ENCODE measurements at places on chromosomes 16 and 17. TPM values are rescaled to one million over a fixed set of nuclear protein-coding genes. Genes with fewer than 3 reads are reported as not detected.

The CDRT15 gene
- not detected for total RNA-seq

- no peak for DNase-seq
These were observed 50.4 kb downstream of the OR1D5 start for GRCh38 chr17:3012926-3013581.

GRCh38 chr17:6496116-6496481, 51.8 kb downstream of the PIMREG start:
- no peak for DNase-seq

DNA sequence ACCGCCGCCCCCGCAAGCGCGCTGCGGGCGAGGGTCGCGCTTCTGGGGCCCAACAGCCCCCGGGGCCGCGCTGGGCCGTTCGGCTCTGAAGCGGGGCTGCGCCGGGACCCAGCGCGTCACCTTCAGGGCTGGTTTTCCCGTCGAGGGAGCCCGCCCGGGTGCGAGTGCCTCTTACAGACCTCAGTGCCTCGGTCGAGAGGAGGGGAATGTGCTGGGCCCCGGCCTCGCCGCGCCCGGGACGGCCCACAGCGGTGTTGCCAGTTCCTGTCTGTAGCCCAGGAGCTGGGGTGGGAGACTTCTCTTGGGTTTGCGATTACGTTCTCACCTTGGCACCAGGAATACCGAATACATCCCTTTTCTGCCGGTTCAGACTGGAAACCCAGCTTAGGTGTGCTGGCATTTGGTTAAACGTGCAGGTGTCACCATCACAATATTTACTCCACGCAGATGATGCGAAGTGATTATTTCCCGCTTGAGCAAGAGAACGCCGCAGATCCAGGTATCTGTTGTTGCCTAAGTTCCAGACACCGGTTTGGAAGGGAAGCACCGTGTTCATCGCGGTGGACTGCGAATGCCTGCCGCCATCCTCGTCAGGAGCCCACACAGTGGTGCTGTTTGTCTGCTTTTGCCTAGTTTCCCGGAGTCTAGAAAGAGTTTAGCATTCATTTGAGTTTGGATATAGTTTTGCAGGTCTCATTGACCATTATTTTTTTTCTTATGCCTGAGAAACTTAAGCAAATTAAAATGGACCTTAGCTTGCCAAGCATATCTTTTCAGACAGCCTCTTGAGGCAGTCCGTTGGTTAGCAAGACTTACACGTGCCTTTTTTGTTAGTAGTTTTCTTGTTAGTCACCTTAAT, 914 bp downstream of the MAP1LC3B start:
- no peak for DNase-seq

GRCh38 chr17:41837761-41838538, at the start of gene KLHL10:
TSS of gene KLHL10 (plus strand) at chr17:41837825. CDS start at chr17:41837933, 108 bp downstream.
- DNase-seq = no peak

The MILR1 gene
- total RNA-seq = 1.2 TPM

GRCh38 chr16:8530752-8531384, 59.4 kb downstream of the TMEM114 start:
- no peak for DNase-seq

The G6PC1 gene
- total RNA-seq = not detected

The PGS1 gene
- total RNA-seq = 28.7 TPM

GRCh38 chr17:65704731-65705130, 143.3 kb upstream of the AXIN2 start:
- DNase-seq = no peak

DNA sequence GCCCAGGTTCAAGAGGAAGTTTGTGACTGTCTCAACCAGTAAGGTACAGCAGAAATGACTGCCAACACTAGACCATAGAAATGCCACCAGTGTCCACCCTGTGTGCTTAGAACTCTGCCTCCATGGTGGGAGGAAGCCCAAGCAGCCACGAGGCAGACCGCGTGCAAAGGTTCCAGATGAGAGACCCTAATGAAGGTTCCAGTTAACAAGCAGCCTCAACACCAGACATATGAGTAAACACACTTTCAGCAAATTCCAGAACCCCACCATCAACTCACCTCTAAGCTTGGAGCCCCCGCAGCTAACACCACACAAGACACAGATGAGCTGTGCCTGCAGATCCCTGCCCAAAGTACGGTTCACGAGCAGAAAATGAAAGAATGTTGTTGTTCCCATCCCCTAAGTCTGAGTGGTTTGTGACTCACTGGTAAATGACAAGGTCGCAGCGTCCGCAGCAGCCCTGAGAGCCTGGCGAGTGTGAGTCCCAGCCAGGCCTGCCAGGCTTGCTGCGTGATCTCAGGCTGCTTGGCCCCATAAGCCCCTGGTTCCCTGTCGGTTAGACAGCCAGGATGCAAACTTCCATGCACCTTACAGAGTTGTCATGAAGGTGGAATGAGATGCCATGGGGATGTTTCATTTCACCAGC, 193.7 kb downstream of the C16orf95 start:
- DNase-seq = no peak
